ENCODE measurements at places on chromosomes 12 and 14.

- no peak for DNase-seq
Measured at GRCh38 chr14:72350215-72350614, 418.0 kb downstream of the RGS6 start.

- DNase-seq = no peak
Measured at GRCh38 chr12:121793440-121793837, at the start of gene RHOF. TSS of gene RHOF (minus strand) at chr12:121793688. CDS start at chr12:121793633, 55 bp downstream.

GRCh38 chr12:102811110-102811737, 105.8 kb downstream of the PAH start:
- no peak for DNase-seq

- no peak for DNase-seq
Measured at GRCh38 chr12:46109343-46110222, 119.2 kb upstream of the SCAF11 start.

DNA sequence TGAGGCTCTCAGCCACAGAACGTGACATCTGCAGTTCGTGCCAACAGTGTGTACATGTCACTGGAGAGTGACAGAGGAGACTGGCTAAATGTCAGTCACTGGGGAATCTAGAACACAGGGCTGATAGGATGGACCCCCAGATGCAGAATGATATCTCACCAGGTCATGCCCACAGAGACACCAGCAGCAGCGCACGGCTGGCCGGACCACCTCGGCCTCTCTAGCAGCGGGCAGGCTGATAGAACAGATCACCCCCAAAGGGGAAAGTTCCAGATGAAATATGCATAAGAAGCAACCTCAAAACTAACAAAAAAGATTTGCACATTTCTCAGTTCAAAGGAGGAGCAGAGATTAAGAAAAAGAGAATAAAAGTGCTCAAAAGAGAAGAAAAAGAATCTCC, 266.5 kb downstream of the SEC23A start:
- DNase-seq = no peak

- DNase-seq = peak; percentile 99
Measured at GRCh38 chr14:68210729-68211299, 391.2 kb downstream of the RAD51B start.

DNA sequence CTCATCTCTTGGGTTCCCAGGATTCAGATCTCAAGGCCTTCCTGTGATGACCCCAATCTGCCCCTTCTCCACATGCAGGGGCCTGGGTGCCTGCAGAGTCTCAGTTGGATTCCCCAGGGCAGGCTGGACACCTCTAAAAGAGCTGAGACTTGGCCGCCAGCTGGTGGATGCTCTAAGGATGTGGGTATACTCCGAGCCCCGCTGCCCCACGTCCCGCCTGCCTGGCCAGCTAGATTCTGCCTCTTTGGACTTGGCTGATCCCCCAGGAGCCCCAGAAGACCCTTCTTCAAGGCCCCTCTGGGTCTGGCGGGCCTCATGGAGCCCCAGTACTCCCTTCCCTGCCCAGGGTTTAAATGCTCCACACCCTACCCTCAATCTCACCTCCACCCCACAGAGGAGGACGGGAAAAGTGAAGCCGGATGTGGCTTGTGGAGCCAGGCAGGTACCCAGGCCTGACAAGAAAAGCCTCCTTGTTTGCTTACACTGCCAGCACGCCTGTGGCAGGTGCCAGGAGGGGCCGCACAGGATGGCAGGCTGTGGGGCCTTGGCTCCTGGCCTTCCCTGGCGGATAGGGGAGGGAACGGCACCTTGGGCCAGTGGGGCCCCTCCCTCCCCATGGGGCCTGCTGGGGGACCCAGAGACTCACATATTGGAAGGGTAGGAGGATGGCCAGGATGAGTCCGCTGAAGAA, 15.1 kb downstream of the FAIM2 start:
- no peak for DNase-seq

GRCh38 chr12:2408262-2408661, 355.5 kb downstream of the CACNA1C start:
- no peak for DNase-seq

DNA sequence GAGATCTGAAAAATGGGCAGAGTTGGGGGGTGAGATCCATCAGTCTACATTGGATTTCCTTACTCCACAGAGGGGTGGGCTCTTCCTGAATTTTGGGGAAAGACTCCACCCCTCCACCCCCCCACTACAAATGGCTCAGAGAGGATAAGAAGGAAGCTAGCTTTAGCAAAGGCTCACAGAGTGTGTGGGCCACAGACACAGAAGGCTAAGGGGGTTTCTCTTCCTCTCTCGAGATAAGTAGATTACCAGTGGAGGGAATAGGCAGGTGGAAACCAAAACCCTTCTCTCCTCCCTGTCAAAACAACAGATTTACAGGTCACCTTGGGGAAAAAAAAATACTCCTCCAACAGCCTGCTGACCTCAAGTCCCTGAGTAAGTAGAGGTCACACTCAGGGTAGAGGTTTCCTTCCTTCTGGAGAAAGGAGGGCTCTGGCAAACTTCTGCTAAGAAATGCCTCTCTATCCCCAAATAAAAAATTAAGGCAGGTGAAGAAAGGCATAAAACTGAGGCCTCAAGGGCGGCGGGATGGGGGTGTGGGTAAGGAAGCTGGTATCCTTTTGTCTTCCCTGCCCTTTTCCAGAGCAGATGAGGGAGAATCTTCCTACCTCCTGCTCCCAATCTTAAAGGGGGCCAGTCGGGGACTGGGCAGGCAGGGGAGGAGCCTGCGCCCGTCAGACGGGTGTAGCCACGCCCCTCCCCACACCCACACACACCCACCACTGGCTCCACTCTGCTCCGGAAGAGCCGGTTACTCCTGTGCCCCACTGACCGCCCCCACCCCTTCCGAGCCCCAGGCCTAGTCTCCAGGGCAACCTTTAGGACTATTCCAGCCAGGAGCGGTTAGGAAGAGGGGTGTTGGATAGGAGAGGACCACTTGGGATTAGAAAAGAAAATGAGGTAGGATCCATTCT, 1.9 kb upstream of the BAZ2A start:
- DNase-seq = no peak

GRCh38 chr12:9241301-9241700, 33.1 kb upstream of the PZP start:
- DNase-seq = no peak

- DNase-seq = no peak
Measured at GRCh38 chr12:117097159-117097558, 2.1 kb downstream of the TESC start.

DNA sequence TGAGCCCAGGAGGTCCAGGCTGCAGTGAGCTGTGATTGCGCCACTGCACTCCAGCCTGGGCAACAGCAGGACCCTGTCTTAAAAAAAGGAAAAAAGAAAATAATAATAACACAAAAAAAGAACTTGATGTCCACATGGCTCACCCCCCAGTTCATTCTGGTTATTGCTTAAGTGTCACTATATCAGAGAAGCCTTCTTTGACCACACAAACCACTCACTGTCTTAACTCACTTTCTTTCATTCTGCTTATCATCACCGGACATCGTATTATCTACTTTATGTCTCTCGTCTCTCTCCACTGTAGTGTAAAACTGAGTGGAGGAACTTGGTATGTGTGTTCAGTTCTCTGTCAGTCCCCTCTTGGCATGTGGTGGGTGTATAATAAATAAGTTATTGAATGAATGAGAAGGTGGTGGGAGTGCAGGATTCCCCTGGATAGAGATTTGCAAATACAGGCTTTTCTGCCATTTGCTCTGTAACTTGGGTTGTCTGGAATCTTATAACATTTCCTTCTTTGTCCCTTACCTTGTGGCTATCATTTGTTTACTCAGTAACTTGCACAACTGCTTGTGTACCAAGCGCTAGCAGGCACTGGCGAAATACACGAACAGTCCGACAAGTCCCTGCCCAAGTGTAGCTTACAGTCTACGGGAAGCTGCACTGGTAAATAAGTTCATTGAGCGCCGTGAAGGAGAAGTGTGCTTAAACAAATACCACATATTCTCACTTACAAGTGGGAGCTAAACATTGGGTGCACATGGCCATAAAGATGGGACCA, 86.6 kb upstream of the TRAF3 start:
- DNase-seq = no peak

DNA sequence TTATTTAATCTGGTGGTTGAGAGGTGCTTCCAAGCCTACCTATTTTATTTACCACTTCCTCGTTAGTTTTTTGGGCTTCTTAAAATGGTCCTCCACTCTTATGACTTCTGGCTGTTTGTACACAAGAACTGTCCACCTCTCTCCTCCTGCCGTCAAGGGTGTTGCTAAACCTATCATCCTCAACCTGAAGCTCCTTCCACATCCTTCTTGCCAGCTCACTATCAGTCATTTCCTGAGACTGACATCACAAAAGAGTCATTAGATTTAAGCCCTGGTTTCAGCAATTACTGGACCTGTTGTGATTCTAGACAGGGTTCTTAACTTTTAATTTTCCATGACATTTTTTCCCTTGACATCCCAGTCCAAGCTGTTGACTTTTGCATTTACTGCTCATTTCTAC, 91.9 kb downstream of the BICD1 start:
- peak; percentile 31 for DNase-seq

- no peak for DNase-seq
Measured at GRCh38 chr12:77102691-77103090, 37.3 kb upstream of the E2F7 start.

DNA sequence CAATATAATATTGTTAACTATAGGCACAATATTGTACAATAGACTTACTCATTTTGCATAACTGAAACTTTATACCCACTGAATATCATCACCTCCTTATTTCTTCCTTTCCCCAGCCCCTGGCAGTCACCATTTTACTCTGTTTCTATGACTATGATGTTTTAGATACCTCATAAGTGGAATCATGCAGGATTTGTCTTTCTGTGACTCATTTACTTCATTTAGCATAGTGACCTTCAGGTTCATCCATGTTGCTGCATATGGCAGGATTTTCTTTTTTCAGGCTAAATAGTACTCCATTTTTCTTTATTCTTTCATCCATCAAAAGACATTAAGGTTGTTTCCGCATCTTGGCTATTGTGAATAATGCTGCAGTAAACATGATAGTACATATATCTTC, 18.9 kb downstream of the USP15 start:
- no peak for DNase-seq

GRCh38 chr14:101353422-101353821, 207.9 kb upstream of the DIO3 start:
- DNase-seq = no peak

GRCh38 chr14:68652433-68652690, 140.5 kb downstream of the ZFP36L1 start:
- no peak for DNase-seq

- DNase-seq = no peak
Measured at GRCh38 chr12:77328326-77328725, 263.0 kb upstream of the E2F7 start.

DNA sequence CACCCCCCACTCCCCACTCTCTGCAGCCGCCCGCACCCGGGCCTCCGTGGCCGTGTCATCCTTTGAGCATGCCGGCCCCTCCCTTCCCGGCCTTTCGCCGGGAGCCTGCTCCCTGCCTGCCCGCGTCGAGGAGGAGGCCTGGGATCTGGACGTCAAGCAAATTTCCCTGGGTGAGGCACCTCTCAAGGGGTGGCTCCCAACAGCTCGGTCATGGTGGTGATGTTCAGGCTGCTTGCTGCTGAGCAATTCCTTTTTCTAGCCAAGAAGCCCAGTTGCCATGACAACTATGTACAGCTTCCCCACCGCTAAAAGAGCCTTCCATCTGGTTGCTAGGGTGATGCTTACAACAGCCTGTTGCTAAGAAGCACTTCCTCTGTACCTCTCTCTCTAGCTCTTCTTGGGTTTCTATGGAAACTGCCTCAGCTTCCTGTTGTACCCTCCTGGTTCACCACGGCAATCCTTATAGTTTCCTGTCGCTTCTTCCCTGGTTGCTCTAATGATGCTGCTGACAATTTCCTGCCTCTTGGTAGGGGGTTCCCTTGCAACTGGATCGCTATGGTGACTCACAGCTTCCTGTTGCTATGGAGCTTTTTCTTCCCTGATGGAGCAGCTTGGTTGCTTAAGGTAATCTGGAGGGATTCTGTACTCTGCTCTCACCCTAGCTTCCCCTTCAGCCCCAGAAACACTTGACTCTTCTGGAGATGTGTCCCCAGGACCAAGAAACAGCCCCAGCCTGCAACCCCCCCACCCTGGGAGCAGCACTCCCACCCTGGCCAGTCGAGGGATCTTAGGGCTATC, 11.0 kb downstream of the ZNF219 start:
- no peak for DNase-seq

- DNase-seq = no peak
Measured at GRCh38 chr12:46362895-46363581, 9.5 kb downstream of the SLC38A2 start.

DNA sequence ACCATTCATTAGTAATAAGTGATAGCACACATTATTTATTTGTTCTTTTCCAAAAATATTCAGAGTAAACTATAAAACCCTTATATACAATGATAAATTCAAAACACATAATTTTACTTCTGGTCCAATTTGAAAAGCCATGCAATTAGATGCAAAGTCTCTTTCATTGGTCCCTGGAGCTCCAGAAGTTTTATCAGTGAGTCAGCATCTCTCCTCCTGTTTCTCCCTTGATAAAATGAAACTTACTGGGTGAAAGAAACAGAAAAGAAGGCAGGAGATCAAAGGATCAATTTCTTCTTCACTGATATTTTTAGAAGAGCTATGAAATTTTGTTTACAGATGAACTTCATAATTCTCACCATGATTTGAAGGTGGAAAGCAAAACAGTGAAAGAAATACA, 47.5 kb downstream of the IFNG start:
- no peak for DNase-seq

- no peak for DNase-seq
Measured at GRCh38 chr14:104224506-104225277, 86.3 kb downstream of the KIF26A start.

- DNase-seq = no peak
Measured at GRCh38 chr14:56216626-56217379, 98.6 kb downstream of the PELI2 start.

- no peak for DNase-seq
Measured at GRCh38 chr12:71201136-71201679, 43.4 kb upstream of the TSPAN8 start.

DNA sequence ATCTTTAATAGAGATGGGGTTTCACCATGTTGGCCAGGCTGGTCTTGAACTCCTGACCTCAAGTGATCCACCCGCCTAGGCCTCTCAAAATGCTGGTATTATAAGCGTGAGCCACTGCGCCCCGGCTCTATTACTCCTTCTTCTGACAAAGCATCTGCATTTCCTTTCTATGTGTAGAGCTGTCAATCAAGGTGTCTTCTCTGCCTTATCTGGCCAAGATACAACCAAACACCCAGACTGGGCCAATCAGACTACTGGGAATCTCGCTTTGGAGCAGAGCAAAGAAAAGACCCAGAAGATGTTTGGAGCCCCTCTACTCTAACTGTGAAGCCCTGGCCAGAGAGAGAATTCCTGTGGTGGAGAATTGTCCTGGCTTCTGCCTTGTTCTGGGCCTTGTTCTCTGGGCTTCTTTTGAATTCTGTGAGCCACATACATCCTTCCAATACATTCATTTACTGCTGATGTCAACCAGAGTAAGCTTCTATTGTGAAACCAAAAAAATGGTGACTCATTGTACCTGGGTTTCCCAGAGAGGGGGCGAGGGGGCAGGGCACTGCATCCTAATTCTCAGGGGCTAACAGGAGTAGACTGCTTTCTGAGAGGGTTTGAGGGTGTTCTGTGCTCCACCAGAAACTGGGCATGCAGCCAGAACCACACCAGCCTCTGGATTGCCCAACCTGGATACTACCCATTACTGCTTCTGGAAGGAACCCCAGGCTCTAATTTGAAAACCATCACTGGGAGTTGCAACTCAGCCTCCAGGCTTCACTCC, 18.8 kb upstream of the FLVCR2 start:
- no peak for DNase-seq
